ENCODE measurements at places on chromosomes 4 and X.

- DNase-seq, result peak; percentile 67
These were observed 835 bp upstream of the NFKB1 start for GRCh38 chr4:102500352-102500695.

- no peak for DNase-seq
These were observed 296.4 kb downstream of the GPAT3 start for GRCh38 chr4:83832110-83832825.

- no peak for DNase-seq
These were observed 109.1 kb downstream of the CRLF2 start for GRCh38 chrX:1103360-1103759.

- peak; percentile 65 for DNase-seq
These were observed 46.3 kb downstream of the SH3KBP1 start for GRCh38 chrX:19840899-19841648.

- DNase-seq, result no peak
These were observed 4.9 kb downstream of the ENPEP start for GRCh38 chr4:110480746-110481271.

DNA sequence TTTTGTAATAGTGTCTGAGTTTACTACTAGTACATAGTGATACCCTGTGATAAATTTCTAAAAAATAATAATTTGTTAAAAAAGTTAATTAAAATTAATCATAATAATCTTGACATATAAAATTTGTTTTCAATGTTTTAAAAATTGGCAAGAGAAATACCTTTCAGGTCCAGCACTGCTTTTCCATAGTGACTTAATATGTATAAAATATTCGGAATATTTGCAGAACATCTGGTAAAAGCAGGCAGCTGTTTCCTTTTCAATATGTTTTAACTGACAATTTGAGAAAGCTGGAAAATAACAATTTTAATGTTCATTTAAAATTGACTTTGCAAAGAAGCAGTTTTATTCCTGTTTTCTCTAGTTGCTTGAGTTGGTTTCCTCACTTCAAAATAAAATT lies 17.6 kb upstream of the GK2 start:
- no peak for DNase-seq

- DNase-seq, result no peak
These were observed 70.6 kb downstream of the KIT start for GRCh38 chr4:54728368-54728767.

GRCh38 chrX:97563531-97564133 lies 679.9 kb downstream of the RPA4 start:
- peak; percentile 57 for DNase-seq

GRCh38 chr4:158581161-158581560 lies 59.5 kb downstream of the RXFP1 start:
- no peak for DNase-seq

- no peak for DNase-seq
These were observed 1779.0 kb downstream of the PCDH7 start for GRCh38 chr4:32499171-32499570.

GRCh38 chrX:120318411-120318810 lies 7.2 kb upstream of the TMEM255A start:
- DNase-seq, result no peak

DNA sequence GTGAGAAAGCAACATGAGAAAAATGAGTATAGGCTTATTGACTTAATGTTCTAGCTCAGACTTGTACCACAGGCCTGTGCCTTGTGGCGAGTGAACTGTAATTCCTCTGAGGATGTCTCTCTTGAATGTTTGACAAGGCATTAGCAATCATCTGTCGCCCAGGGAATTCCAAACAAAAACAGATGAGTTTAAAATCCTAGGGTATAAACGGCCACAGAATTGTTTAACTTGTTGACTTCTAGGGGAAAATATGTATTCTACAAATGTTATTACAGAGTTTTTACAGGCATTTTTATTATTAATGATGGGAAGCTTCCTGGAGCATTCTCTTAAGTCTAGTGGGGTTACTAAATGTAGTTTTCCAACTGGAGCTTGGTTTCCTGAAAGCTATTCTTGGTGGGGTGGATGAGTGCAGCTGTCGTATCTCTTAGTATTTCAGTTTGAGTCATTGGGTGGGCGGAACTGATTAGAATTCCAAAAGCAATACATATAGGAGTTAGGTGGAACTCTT lies 40.6 kb downstream of the ARHGAP10 start:
- no peak for DNase-seq

DNA sequence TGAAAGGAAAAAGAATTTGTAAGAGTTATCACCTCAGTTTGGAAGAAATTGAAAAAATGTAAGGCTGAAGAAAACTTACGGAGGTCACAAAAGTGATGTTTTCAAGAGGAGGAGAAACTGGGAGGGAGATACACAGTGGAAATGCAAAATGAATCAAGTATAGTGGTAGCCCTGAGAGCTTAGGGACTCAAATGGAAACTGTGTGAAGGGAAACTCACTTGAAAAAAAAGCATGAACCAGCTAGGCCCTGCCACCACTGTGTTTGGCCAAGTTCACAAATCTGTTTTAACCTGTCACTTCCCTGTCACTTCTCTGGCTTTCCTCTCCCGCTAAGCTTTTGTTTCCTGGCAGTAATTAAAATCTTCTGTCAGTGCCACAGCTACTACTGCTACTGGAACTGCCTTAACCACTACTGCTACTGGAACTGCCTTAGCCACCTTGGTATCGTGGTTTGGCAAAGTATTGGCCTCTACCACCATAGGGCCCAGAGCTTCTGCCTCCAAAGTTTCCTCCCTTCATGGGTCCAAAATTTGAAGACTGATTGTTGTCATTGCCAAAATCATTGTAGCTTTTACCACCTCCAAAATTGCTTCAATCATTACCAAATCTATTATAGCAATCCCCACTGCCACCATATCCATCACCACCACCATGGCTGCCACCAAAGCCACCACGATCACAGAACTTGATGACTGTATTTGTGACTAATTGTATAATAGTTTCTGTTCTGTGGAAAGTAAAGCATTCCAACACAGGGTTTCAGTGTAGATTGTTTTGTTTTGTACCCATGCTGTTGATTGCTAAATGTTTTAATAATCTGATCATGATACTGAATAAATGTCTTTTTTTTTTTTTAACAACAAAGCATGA lies 41.5 kb downstream of the SMARCA5 start:
- DNase-seq, result no peak

DNA sequence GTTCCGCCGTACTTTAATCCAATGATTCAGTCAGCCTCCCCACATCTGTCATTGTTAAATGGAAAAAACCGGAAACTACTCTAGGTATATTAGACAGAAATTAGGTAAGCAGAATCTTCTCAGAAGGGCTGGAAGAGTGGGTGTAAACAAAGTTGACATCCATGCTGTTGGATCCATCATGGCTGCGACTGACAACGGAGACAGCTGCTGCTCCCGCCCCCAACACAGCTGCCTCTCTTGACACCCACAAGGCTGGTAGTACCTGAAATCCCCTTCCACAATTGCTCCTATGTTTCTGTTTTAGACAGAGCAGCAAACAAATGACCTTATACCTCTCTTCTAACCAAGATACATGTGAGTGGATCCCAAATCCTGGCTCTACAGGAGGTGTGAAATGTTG lies 66.6 kb downstream of the RXFP1 start:
- no peak for DNase-seq

DNA sequence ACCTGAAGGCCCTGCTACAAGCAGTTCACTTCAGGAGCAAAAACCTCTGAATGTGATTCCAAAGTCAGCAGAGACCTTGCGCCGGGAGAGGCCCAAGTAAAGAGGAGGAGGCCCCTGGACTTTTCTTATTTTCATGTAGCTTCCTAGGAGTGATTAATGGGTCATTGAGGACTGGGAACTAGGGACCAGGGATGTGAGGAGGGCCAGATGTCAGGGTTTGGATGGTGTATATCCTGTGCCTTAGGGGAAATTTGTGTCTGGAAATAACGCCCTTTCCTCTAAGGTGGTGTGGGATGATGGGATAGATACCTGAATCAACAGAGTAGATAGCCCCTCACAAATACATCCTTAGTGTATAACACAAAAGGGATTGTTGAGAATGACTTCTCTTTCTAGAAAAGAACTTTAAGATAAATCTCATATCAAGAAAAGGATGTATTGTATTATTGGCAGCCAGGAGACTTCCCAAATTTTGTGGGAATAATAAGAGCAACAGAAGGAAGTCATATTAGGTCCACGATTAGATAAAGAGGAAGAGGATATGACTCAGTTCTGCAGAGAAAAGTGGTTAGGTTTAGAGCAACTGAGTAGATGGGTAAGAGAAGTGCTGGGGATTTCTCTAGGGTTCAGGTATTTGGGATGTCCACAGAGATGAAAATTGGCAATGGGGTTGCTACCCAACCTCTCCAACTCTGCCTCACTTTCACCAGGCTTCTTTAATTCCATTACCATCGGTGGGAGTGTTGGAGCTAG lies 1.1 kb downstream of the ITGB1BP2 start:
- no peak for DNase-seq

Measured in CD4-positive, alpha-beta T cell treated with Interleukin-12 subunit alpha and Interleukin-12 subunit beta, for 1 hour (primary cell).